T1000 (cell line): ENCODE measurements at places on chromosomes 3 and 15.

DNA sequence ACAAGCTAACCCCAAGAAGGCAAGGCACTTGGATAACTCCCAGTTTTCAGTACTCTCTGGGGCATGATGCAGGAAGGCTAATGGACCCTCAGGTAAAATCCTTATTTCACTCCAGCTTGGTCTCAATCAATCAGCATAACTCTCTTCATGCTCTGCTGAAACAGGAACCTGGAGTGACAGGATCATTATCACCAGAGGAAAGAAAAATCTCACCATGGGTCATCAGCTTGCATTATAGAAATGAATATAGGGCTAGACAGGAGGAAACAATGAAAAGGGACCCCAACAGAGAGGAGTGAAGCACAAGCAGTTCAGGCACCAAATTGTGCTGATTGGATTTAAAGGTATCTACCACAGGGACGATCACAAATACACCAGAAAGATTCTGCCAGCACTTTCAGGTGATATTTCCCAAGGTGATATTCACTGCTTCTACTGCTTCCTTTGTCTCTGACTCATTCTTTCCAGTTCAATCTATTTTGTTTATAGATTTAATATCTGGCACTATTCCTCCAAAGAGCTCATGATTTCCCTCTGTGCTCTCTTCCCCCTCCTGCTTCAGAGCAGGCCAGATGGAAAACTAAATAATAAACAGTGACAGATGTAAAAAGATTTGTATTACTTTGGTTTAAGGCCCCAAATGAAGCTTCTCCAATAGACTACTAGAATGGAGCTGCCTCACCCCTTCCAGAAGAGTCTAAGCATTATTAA is 22.9 kb upstream of the THUMPD3 start:
- DNase-seq: no peak

GRCh38 chr3:52405601-52406110 is 39.2 kb downstream of the SEMA3G start:
- DNase-seq: no peak

DNA sequence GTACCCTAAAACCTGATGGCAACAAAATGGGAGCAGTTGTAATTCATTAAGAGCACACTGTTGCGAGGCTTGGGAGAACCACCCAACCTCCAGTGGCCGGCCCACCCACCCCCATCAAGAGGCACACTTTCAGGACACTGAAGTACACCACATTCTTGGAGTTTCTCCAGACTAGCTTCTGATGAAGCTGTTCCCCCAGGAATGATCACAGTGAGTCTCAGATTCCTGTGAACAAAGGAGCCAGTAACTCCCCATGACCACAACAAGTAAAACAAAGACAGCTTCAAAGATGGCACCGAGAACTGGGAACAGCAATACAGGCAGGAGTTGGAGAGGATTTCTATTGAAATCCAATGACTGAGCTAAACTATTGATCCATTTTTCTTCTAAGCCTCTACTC is 126.0 kb downstream of the ST8SIA2 start:
- DNase-seq: no peak

- no peak for DNase-seq
Measured at GRCh38 chr3:14885307-14885706, 62.1 kb upstream of the NR2C2 start.

GRCh38 chr3:114033721-114034120 is 22.6 kb downstream of the CCDC191 start:
- DNase-seq: no peak

- DNase-seq: no peak
Measured at GRCh38 chr3:49937090-49937489, 2.9 kb upstream of the RBM6 start.

GRCh38 chr3:185282696-185283373 is 29.0 kb upstream of the EHHADH start:
- peak; percentile 85 for DNase-seq

- no peak for DNase-seq
Measured at GRCh38 chr3:173007079-173007723, 133.8 kb downstream of the SPATA16 start.

- no peak for DNase-seq
Measured at GRCh38 chr3:53939813-53940212, 48.2 kb upstream of the SELENOK start.

- no peak for DNase-seq
Measured at GRCh38 chr3:14169871-14170270, 8.5 kb downstream of the XPC start.

DNA sequence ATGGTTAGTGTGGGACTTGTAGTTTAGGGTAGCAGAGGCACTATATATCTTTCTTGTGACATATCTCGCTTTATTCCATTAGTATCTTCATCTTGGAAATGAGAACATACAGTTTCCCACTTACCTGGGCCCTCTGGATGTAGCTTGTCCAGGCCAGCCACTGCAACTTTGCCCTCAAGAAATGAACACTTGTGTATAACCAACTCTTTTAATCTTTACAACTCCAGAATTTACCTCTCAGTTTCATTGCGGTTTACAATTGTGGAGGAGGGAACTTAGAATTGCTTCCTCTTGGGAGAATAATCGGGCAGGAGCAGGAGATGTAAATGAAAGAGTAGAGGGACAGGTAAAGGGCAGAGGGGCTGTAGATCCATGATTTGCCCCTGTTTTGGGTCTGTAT is 18.4 kb upstream of the TRA2B start:
- no peak for DNase-seq

- no peak for DNase-seq
Measured at GRCh38 chr3:50525191-50525910, 21.9 kb upstream of the CACNA2D2 start.

GRCh38 chr15:92690395-92690794 is 34.8 kb upstream of the FAM174B start:
- no peak for DNase-seq

DNA sequence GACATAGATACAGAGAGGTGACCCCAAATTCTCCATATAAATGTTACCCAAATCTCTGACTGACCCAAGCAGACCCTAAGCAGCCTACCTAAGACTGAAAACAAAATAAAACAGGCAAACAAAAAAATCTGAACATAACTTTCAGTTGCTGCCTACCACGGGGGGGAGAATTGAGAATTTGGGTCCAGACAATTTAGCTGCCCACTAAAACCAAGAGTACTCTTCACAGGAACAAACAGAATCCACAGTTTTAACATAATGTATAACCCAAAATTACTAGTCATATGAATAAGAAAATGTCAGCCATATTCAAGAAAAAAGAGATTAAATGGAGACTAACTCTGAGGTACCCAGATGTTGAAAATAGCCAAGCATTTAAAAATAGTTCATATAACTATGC is 44.4 kb downstream of the SRPRB start:
- DNase-seq: no peak

- DNase-seq: no peak
Measured at GRCh38 chr3:16883057-16883722, 1.6 kb upstream of the PLCL2 start.

DNA sequence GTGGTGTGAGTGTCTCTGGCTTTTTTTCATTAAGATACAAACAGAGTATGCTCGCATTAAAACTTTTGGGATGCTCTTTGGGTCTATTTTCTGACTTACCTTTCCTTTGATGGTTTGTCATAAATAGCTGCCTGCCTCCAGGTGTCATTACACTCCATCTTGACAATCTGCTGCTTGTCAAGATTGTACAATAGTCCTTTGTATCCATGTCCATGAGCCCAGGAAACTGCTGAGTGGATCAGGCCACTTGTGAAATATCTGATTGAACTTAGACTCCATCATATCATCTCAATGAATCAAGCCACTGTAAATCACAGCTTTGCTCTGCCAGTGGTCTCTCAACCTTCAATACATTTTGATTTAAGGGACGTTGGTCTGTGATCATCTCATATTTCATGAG is 135.2 kb downstream of the ECT2 start:
- no peak for DNase-seq

GRCh38 chr3:73448041-73448440 is 176.7 kb downstream of the PDZRN3 start:
- no peak for DNase-seq

GRCh38 chr15:31366169-31366734 is 39.6 kb downstream of the KLF13 start:
- no peak for DNase-seq

- DNase-seq: no peak
Measured at GRCh38 chr3:28840976-28841376, 439.9 kb upstream of the RBMS3 start.

DNA sequence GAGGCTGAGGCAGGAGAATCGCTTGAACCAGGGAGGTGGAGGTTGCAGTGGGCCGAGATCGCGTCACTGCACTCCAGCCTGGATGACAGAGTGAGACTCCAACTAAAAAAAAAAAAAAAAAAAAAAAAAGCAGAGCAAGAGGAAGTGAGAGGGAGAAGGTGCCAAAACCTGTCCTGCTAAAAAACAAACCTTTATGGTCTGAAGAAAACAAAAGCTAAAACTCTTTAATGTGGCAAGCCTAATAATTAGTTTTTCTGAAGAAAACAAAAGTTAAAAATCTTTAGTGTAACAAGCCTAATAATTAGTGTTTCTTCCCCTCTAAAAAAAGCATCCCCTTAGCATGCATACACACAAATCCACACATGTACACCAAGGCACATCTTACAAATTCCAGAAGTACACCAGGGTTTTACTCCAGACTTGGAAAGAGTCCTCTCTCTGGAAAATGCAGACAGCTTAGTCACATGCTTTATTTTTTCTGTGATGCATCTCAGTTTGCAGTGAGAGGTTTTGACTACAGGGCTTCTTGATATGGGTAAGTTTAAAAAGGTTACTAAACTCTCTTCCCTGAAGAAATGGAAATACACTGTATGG is 65.9 kb downstream of the HACD2 start:
- DNase-seq: no peak

DNA sequence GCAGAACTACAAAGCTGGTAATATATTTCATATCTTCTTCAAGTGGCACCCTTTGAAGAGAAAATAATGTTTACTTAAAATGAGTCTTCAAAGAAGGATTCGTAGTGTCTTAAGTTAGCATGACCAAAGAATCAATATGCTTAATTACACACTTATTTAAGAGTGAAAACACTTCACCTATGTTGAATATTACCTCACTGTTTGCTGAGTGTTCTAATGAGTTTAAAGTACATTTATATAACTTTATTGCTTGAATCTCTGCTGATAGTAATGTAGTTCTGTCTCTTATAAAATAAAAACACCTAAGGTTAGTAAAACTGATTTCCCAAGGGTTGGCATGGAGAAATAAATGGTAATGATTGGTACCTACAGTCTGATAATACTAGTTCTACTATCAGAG is 143.3 kb upstream of the SLC2A2 start:
- no peak for DNase-seq

DNA sequence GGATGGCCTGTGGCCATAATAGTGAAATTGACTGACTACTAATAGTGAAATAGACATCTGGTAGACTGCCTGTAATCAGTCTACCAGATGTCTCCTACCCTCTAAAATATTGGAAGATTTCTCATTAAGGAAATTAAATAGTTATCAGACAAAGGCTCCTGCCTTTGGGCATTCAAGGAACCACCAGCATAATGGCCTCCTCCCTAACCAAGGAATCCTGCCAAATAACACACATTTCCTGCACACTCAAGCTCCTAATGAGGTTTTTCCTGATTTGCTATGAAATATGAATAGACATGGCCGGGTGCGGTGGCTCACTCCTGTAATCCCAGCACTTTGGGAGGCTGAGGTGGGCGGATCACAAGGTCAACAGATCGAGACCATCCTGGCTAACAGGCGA is 14.6 kb downstream of the NUSAP1 start:
- DNase-seq: no peak

DNA sequence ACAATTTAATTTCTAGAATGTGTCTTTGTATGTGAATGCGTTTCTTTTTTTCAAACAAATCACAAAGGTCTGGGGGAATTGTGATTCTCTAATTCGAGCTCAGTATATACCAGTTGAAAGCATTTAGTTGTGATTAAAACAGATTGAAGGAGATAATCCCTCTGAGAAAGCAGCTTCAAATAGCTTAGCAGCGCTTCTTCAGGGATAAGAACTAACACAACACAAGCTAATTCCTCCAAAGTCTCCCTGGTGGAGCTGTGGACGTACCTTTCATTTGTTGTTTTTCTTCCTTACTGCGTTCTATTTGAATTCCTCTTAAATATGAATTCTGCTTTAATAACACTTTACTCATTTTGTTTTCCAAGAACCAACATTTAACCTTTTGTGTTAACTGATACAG is 286.7 kb downstream of the ROBO2 start:
- DNase-seq: no peak

DNA sequence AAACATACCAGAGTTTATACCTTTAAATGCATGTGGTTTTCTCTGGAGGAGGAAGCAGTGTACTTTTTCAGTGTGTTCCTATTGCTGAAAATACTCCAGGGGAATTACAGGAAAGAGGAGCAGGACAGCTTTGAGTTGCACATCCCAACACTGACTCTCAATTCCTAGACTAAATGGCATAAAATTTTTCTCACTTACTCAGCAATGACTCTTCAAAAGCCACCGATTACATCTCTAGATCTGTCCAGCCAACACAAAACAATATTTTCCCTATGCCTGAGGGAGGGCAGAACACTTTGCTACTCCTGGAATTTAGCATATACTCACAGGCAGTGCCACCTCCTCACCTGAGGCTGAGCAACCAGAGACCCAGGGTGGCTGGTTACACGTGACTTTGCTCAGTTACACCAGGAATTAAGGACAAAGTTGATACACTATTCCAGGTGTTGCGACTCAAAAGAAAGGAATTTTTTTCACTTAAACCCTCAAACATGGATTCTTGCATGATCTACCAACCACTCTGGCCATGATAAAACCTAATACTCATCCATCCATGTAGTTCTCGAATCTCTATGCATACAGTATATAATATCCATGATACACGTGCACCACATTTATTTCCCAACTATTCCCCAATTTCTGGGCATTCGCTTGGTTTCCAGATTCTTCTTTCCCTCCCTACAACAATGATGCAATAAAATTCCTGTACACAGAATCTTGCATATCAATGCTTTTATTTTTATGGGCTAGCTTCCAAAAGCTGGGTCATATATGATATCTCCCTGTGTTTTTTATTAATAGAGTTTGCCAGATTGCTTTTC is 194.6 kb downstream of the THRB start:
- no peak for DNase-seq

DNA sequence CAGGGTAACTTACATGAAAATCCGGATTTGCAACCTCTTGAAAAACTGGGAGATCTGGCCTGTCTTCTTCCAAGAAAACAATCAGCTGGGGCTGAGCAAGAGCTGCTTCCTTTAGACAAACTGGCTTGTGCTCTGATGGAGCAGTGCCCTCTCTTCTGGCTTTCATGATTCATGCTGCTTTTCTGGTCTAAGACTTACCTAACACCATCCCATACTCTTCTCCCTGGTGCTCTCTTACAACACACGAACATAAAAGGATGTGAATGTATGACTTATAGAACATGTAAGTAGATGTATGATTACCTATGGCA is 9.9 kb downstream of the TJP1 start:
- no peak for DNase-seq

DNA sequence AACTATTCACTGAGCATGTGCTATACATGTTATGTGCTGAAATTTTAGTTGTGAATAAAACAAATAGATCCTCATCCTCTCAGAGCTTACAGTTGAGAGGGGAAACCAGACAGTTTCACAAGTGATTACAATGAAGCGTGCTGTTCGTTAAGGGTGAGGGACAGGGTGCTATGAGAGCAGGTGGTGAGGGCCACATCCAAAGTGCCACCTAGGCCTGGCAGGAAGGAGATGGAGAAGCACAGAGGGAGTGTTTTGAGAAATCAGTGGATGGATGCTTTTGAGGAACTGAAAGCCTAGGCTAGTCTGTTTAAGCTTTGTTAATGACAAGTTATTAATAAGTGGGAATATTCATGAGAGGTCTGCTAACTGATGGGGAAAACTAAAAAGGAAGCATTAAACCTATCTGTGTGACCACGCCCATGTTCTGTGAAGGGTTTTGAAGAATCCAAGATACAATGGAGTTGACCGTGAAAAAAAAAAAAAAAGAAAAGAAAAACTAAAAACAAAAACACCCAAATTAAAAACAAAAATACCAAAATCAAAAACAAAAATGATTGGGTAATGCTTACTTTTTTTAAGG is 7.3 kb downstream of the MCTP2 start:
- DNase-seq: no peak
